ENCODE measurements at places on chromosomes 2 and 18.

DNA sequence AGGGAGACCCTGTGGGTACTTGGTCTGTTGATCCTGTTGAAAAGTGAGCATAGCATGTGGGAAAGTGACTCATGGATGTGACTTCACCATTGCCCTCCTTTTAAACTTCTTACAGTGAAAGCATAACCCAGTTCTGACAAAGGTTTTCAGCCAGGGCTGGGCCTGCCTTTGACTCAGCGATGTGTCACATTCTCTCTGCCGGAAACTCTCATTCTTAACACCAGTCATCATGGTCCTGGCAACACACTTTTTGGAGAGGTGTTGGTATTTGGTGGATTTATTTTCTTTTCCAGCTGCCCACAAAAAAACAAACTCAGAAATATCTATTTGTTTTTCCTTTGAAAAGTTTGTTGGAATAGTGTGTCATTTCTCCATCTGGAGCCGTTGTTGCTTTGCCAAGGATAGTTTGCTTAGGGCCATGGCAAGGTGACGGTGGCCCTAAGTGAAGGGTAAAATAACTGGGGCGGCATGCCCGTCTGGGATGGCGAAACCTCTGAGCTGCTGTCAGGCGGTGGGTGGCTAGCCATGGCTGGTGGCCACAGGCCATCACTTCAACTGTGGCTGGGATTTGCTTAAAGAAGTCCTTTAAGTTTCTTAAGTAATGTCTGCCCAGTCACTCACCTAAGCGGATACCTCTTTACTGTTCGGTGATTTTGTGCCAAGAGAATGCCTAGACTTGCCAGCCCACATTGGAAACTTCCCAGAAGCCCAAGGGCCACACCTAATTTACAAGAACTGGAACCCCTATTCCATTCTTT is 123.3 kb downstream of the LTBP1 start:
- no peak for DNase-seq

GRCh38 chr18:62863579-62864001 is 148.2 kb downstream of the PHLPP1 start:
- no peak for DNase-seq

- DNase-seq: peak; percentile 6
These were observed 6.7 kb upstream of the ACAA2 start for GRCh38 chr18:49819823-49820671.

GRCh38 chr2:172089005-172089504 is 3.7 kb downstream of the DLX1 start:
- DNase-seq: no peak

DNA sequence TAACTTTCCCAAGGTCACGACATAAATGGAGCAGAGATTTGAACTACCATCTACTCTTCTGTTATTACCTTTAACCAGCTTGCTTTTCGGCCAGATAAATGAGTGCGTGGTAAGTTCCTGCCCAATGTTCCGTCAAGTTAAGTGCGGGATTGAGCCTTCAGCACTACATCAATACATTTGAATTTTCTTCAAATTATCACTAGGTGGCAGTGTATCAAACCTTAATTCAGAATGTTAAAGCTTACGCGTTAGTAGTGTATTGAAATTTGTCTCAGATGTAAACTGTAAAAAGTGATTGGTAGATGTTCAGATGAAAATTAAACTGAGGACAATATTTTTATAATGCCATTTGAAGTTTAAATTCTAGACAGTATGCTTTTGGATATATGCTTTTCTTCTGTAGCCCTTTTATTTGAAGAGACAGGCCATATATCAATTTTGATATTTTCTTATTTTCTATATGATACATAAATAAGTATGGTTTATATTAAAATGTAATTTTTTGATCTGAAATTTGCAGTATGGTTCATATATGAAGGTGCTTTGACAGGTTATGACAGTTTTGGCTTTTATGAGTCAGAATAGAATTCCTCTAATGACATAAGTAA is 681.3 kb downstream of the ADCYAP1 start:
- no peak for DNase-seq

- DNase-seq: no peak
These were observed 717.7 kb upstream of the PIK3C3 start for GRCh38 chr18:41237317-41237716.

- DNase-seq: no peak
These were observed 305.7 kb upstream of the PKDCC start for GRCh38 chr2:41741951-41742595.

GRCh38 chr18:596288-596881 is 403 bp upstream of the CLUL1 start:
- DNase-seq: peak; percentile 9

- no peak for DNase-seq
These were observed 3.3 kb downstream of the AFG3L2 start for GRCh38 chr18:12373771-12374116.

GRCh38 chr2:62794791-62795190 is 89.3 kb downstream of the EHBP1 start:
- no peak for DNase-seq

GRCh38 chr18:22113144-22113844 is 56.1 kb upstream of the GATA6 start:
- no peak for DNase-seq

DNA sequence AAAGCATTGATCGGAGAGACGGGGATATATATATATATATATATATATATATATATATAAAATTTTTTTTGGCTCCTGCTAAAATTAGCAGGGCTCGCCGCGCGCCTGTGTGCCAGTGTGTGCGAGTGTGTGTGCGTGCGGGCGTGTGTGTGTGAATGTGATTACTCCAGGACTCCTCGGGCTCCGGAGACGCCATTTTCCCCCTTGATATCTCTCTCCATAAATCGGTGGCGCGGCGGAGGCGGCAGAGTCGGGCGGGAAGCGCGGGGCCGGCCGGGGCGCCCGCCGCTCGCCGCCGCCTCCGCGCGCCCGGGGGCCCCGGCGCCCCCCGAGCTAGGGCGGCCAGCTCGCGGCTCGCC is 795 bp upstream of the SETBP1 start:
- no peak for DNase-seq

DNA sequence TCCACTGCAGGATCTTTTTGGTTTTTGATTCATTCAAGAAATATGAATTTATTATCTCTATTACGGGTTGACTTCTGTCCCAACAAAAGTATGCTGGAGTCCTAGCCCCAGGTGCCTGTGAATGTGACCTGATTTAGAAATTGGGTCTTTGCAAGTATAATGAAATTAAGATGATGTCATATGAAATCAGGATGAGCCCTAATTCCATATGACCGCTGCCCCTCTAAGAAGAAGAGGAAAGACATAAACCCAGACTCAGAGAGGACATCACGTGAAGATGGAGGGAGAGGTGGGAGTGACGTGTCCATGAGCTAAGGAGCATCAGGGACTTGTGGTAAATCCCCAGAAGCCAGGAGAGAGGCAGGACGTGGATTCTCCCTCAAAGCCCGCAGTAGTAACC is 287.1 kb downstream of the LPIN1 start:
- DNase-seq: no peak

- DNase-seq: no peak
These were observed 201.6 kb downstream of the HDAC4 start for GRCh38 chr2:239199041-239199768.

DNA sequence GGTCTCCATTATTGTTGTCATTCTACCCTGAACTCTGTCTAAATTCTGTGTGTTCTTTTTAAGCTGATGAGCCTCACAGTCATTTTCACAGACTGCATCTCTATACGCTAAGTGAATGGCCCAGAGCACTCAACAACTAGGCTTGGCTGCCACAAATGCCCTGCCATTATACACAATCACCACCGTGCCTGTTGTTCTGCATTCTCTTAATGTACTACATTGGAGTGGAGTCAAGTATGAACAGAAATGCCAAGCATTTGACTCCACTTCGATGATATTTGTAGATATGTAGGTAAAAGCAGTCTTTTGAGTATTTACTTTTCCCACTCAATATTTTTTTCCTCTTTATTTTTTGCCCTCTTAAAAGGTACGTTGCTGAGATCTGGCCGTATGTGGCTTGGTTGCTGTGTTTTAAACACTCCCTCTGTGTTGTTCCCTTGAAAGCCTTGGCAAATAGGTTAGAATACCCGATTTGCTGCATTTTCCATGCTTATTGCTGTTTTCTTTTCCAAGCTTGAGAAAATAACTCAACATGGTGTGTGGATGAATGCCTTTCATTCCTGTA is 36.2 kb upstream of the TMEFF2 start:
- no peak for DNase-seq

- DNase-seq: no peak
These were observed 527.6 kb downstream of the SATB2 start for GRCh38 chr2:198930170-198930569.
